Activated naive CD8-positive, alpha-beta T cell treated with anti-CD3 and anti-CD28 coated beads for 36 hours (primary cell): ENCODE measurements at places on chromosomes 11 and 22. TPM values are rescaled to one million over a fixed set of nuclear protein-coding genes. Genes with fewer than 3 reads are reported as not detected.

- DNase-seq, result no peak
- no peak overlapping the region for H3K4me3 ChIP-seq
These were observed 5.8 kb upstream of the KDM2A start for GRCh38 chr11:67113231-67113721.

GRCh38 chr11:92841719-92842118, 127.7 kb upstream of the MTNR1B start:
- DNase-seq, result no peak
- no peaks in the 10 kb centered on the region for H3K4me1 ChIP-seq
- no peaks in the 10 kb centered on the region for H3K36me3 ChIP-seq
- H3K27me3 ChIP-seq, result no peaks in the 10 kb centered on the region
- H3K27ac ChIP-seq, result no peak overlapping the region

DNA sequence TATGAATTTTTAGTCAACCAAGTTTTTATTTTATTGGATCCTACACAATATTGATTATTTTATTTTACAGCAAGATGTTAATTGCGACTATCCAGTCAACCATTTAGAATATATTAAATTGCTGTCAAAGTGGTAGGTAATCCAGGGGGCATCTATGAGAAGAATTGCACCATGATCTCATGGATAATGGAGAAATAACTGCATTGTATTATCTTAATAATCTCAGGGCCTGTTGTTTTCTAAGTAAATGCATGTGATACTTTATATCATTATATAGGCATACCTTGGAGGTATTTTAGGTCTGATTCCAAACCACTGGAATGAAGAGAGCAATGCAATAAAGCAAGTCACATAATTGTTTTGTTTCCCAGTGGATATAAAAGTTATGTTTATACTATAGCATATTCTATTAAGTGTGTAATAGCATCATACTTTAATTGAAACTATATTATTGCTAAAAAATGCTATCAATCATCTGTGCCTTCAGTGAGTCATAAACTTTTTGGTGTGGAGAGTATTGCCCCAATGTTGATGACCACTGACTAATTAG, 595.4 kb upstream of the CHORDC1 start:
- no peaks in the 10 kb centered on the region for H3K36me3 ChIP-seq
- H3K27ac ChIP-seq, result no peak overlapping the region
- H3K4me1 ChIP-seq, result no peaks in the 10 kb centered on the region
- no peak overlapping the region for H3K4me3 ChIP-seq
- H3K27me3 ChIP-seq, result no peaks in the 10 kb centered on the region
- DNase-seq, result no peak

- peaks cover 13% of the 10 kb centered on the region for H3K36me3 ChIP-seq
- no peak overlapping the region for H3K27ac ChIP-seq
- H3K4me1 ChIP-seq, result peaks cover 28% of the 10 kb centered on the region
- no peaks in the 10 kb centered on the region for H3K27me3 ChIP-seq
- no peak for DNase-seq
These were observed 32.3 kb downstream of the MIAT start for GRCh38 chr22:26689513-26690301.

- H3K4me3 ChIP-seq, result no peak overlapping the region
- H3K4me1 ChIP-seq, result peaks cover 28% of the 10 kb centered on the region
- peaks cover 6% of the 10 kb centered on the region for H3K36me3 ChIP-seq
- peaks cover 5% of the 10 kb centered on the region for H3K27me3 ChIP-seq
- no peak for DNase-seq
These were observed 2.5 kb upstream of the RCN1 start for GRCh38 chr11:32088117-32088941.

DNA sequence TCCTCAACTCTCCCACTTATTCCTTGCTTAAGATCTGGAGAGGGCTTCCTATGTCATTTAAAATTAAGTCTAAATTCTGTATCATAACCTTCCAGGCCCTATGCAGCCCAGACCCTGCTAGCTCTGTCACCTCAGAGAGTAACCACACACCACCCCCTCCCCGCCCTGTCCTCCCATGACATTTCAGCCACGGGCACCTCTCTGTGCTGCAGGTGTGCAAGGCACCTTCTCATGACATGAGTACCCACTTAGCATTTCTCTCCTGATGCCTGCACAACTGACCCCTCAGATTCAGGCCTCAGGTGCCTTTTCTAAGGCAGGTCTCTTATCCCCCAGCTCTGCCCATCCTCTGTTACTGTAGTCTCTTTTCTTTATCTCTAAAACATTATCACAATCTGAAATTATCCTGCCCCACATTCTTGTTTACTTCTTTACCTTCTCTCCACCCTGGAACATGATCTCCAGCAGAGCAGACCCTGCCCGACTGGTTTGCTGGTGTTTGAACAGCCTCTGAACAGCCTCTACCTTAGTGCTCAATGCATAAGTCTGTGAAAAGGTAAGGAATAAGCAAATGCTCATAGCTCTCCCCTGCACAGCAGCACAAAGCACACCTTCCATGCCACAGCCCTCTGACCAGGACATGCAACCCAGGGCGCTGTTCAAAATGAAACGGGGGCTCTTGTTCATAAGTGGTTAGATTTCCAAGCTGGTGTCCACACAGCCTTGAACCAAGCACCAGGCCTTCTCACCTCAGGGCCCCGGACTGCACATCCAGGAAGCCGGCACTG, 196.1 kb upstream of the B3GAT1 start:
- H3K27ac ChIP-seq, result no peak overlapping the region
- H3K4me3 ChIP-seq, result no peak overlapping the region
- no peak for DNase-seq

DNA sequence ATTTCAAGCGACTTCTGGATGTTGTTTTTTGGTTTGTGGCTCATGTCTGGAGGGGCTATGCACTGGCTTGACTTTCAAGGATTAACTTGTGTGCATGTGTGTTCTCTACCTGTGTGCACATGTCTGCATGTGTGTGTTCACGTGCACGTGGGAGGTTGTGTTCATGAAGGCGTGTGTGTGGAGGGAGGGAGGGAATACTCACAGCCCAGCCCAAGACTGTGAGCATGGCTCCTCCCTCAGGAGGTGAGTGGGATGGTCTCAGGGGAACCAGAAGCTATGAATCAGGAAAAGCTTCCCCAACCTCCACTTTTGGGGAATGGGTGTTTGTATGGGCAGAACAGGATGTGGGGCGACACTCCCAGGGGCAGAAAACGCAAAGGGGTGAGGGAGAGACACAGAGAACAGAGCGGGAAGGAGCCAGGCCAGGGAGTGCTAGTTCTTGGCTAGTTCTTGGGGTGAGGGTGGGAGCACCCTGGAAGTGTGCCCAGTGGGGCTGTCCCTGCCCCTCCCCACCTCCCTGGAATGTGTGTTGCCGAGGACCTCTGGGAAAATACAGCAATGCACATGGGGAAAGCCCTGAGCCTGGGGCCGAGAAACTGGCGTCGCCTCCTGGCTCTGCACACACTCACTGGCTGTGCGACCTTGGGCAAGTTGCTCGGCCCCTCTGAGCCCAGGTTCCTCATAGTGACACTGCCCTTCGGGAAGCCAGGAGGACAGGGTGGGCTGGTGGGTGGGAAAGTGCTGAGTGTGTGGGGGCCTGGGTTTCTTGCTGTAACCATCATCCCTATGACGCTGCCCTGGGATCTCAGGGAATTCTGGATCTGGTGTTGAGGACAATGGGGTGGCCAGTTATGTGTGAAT, 16.9 kb upstream of the ALX4 start:
- no peaks in the 10 kb centered on the region for H3K36me3 ChIP-seq
- DNase-seq, result no peak
- H3K4me1 ChIP-seq, result no peaks in the 10 kb centered on the region
- H3K4me3 ChIP-seq, result no peak overlapping the region

Gene OLFML1
- total RNA-seq, result not detected

- no peak for DNase-seq
- H3K4me3 ChIP-seq, result no peak overlapping the region
- H3K27me3 ChIP-seq, result no peaks in the 10 kb centered on the region
- no peaks in the 10 kb centered on the region for H3K36me3 ChIP-seq
- H3K27ac ChIP-seq, result no peak overlapping the region
These were observed 59.5 kb upstream of the WNT11 start for GRCh38 chr11:76265771-76266241.

Gene GLYAT
- total RNA-seq, result not detected

Gene GNAZ
- total RNA-seq, result 0.54 TPM

DNA sequence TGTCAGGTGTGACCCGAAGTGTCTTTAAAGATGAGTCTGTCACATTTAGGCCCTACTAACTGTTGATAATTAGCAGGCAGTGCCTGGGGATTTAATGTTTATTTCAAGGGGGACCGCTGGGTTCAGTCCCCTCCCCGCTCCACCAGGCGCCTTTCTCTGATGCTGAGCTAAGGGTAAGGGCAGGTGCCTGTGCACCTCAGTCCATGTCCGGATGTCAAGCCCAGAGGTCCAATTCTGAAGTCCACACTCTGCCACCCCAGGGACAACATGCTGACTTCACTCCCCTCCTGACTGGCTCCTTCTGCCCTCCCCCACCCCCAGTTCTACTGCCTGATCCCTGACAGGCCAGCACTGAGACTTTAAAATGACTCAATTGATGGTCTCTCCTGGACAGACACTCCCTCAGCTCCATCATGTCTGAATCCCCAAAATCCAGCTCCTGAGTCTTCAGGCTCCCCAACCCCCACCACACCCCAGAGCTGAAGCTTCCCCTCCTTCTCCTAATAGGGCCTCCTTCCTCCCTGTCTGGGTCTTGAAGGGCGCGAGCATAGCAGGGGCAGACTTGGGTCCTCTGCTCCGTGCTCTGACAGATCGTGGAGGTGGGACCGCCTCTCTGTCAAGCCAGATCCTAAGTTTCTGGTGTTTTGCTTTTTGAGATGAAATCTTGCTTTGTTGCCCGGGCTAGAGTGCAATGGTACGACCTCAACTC, 49.8 kb upstream of the ANO1 start:
- H3K27ac ChIP-seq, result no peak overlapping the region
- H3K4me3 ChIP-seq, result no peak overlapping the region

DNA sequence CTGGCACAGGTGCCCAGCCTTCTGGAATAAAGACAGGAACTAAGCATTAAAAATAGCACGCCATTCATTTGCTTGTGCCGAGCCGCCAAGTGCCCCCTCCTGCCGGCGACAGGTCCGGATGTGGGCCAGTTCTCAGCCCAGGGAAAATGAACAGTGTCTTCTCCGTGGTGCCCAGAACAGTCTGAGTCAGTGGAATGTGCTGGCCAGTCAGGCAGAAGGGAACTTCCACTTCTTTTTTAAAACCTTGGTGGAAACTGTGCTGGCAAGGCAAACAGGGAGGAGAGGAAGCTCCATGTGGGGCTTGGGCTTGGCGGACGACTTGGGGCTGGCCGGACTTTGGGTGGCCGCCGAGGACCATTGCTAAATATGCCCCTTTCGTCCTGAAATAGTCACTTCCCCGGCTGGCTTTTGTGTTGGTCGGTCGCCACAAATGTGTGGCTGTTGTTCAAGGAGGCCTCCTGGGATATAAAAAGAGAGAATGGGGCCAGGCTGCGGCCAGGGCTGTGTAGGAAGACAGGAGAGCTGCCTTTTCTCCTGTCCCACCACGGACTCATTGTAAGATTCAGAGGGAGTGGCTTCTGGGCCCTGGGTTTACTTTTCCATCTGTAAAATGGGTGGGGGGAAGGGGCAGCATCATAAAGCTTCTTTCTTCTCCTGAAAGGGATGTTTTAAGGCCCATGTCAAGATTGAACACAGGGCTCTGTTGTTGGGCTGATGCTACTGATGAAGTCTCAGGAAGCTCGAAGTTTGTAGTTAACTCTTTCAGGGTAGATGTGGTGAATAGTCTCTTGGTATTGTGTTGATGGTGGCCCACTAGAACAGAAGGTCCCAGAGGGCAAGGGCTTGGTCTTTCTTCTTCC, 101.0 kb downstream of the PTPRJ start:
- H3K27ac ChIP-seq, result peak overlapping the region; percentile 62
- H3K4me1 ChIP-seq, result peaks cover 19% of the 10 kb centered on the region
- no peak overlapping the region for H3K4me3 ChIP-seq
- peaks cover 3% of the 10 kb centered on the region for H3K36me3 ChIP-seq
- DNase-seq, result peak; percentile 42

Gene CBLIF
- total RNA-seq, result not detected

Gene MRGPRF
- total RNA-seq, result not detected

DNA sequence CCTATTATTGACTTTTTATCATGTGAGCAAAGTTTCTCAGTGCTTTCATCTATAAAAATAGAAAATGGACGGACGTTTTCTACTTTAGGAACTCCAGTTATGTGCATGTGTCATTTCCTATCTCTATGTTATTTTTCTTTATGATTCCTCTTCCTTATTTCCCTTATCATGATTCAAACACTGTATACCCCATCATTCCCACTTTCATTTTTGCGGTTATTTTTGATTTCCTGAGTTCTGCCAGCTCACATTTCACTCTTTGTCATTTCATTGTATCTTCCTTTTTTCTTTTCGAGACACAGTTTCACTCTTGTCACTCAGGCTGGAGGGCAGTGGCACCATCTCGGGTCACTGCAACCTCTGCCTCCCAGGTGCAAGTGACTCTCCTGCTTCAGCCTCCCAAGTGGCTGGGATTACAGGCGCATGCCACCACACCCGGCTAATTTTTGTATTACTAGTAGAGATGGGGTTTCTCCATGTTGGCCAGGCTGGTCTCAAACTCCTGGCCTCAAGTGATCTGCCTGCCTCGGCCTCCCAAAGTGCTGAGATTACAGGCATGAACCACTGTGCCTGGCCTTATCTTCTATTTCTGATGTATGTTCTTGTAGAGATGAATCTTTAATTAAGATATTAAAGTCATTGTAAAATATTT, 21.5 kb downstream of the C11orf58 start:
- H3K36me3 ChIP-seq, result peaks cover 31% of the 10 kb centered on the region
- no peak overlapping the region for H3K4me3 ChIP-seq
- DNase-seq, result no peak
- peaks cover 15% of the 10 kb centered on the region for H3K4me1 ChIP-seq
- peak overlapping the region; percentile 55 for H3K27ac ChIP-seq

GRCh38 chr11:2766166-2766565, 66.4 kb upstream of the KCNQ1OT1 start:
- DNase-seq, result no peak
- H3K36me3 ChIP-seq, result peaks cover 7% of the 10 kb centered on the region
- no peak overlapping the region for H3K4me3 ChIP-seq

Gene NXPE2
- total RNA-seq, result not detected

DNA sequence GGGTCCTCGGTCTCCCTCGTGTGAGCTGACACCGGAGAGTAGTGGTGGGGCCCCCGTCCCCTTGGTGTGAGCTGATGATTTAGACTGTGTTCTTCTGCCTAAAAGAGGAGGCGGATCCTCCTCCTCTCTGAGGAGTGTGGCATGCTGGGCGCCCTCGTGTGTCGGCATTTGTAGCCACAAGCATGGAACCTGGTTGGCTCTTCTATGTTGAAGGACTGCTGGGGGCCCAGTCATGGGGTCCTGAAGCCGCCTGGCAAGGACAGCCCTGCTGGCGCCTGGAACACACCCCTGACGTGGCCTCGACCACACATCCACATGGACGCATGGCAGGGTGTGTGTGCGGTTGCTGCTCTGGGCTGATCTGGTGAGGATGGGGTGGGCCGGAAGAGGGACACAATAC, 50.2 kb downstream of the AP2A2 start:
- no peak overlapping the region for H3K27ac ChIP-seq
- H3K27me3 ChIP-seq, result no peaks in the 10 kb centered on the region
- H3K4me1 ChIP-seq, result peaks cover 22% of the 10 kb centered on the region
- peaks cover 3% of the 10 kb centered on the region for H3K36me3 ChIP-seq
- H3K4me3 ChIP-seq, result no peak overlapping the region
- DNase-seq, result no peak

- DNase-seq, result no peak
- H3K4me1 ChIP-seq, result peaks cover 8% of the 10 kb centered on the region
- no peak overlapping the region for H3K4me3 ChIP-seq
- no peaks in the 10 kb centered on the region for H3K27me3 ChIP-seq
- peak overlapping the region; percentile 20 for H3K27ac ChIP-seq
These were observed 31.2 kb downstream of the ALG12 start for GRCh38 chr22:49887064-49887451.

GRCh38 chr11:2913776-2914175, 15.4 kb downstream of the PHLDA2 start:
- H3K36me3 ChIP-seq, result no peaks in the 10 kb centered on the region
- H3K27me3 ChIP-seq, result no peaks in the 10 kb centered on the region
- DNase-seq, result no peak
- peaks cover 14% of the 10 kb centered on the region for H3K4me1 ChIP-seq

- H3K4me1 ChIP-seq, result no peaks in the 10 kb centered on the region
- no peak overlapping the region for H3K27ac ChIP-seq
These were observed 4.1 kb upstream of the RFPL1 start for GRCh38 chr22:29434288-29434687.
